ENCODE measurements at places on chromosomes 7 and 10.

DNA sequence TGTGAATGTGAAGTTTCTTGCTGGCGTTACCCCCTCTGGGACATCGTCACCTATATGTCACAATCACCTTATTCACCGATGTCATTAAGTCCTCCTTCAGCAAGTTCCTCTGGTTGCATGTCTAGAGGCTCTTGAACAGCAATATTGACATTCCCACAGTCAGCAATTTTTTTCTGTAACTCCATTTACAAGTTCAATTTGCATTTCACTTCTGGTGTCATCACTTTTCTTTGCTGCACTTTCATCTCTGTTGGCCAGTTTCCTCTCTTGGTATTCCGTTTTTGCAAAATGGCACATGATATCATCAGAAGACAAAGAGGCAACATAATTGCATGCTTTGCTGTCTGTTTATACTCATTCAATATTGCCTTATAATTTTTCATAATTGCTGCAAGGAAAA is 69.8 kb downstream of the SRI start:
- no peak for DNase-seq

- no peak for DNase-seq
Measured at GRCh38 chr7:139431010-139431409, 52.5 kb downstream of the KLRG2 start.

GRCh38 chr10:70306886-70307520 is 23.2 kb upstream of the NPFFR1 start:
- DNase-seq: no peak

DNA sequence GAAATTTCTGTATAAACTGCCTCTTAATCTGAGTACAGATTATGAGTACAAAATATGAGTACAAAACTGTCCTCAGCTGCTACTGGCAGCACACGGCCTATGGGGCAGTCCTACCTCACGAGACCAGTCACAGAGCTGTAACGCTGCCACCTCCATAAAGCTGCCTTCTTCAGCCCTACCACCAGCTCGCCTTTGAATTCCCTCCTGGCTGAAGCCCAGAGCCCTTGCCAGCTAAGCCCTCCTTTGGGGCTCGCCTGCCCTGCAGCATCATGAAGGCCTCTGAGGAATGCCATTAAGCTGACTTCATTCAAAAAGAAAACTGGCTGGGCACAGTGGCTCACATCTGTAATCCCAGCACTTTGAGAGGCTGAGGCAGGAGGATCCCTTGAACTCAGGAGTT is 180.0 kb upstream of the SH2B2 start:
- DNase-seq: no peak

DNA sequence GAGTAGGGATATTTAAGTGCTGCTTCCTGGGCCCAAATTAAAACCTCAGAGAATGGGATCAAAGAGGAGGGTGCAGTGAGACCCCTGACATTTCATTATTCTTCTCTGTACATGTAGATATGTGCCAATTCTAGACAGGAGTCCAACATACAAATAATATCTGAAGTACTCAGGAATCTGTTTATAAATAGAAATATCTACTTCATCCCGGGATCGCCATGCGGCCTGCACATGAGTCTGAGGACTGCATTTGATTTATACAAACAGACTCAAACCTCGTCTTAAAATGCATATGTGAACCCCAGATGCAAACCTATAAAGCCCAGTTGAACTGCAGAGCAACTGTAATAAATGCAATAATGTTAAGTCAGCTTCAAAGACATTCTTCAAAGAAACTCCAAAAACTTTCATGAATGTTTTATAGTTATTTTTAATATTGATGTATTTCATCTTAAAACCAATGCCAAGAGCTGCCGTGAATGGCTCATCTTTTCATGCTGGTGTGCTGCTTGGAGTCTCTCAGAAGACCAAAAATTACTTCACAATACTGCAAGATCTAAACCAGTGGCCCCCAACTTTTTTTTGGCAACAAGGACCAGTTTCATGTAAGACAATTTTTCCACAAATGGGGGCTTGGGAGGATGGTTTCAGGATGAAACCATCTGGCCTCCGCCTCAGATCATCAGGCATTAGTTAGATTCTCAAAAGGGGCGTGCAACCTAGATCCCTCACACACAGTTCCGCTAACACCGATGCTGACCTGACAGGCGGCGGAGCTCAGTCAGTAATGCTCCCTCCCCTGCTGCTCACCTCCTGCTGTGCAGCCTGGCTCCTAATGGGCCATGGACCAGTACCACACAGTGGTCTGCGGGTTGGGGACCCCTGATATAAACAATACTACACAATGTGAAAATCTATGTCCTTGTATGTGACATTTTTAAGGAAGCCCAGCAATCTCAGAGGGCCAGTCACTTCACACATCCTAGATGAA is 166.9 kb downstream of the PARD3 start:
- no peak for DNase-seq

- no peak for DNase-seq
Measured at GRCh38 chr10:97548828-97549455, 23.6 kb upstream of the ANKRD2 start.

DNA sequence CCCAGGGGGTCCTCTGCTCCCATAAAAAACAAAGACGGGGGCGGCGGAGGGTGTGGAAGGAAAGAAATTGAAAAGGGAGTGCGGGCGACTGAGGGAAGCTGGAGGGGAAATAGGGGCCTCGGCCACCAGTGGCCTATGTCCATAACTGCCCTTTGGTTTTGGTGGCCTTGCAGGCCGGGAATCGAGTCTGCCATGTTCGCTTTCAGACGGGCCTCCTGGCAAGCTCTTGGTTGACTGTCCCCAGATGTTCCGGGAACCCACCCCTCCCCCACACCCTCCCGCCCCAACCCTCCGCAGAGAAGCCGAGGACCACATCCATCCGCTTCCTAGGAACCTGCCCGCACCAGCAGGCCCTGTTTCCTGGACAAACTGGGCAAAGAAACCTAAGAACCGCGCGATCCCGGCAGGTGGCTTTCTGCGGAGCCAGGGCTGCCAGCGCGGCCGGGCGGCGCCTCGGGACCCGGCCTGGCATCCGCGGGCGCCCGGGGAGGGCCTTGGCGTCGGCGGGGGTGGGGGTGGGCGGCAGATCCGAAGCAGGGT is 20.0 kb upstream of the GATA3 start:
- DNase-seq: no peak

- no peak for DNase-seq
Measured at GRCh38 chr7:17535776-17536175, 237.3 kb downstream of the AHR start.

- DNase-seq: no peak
Measured at GRCh38 chr7:39321245-39321644, 245.0 kb upstream of the YAE1 start.

DNA sequence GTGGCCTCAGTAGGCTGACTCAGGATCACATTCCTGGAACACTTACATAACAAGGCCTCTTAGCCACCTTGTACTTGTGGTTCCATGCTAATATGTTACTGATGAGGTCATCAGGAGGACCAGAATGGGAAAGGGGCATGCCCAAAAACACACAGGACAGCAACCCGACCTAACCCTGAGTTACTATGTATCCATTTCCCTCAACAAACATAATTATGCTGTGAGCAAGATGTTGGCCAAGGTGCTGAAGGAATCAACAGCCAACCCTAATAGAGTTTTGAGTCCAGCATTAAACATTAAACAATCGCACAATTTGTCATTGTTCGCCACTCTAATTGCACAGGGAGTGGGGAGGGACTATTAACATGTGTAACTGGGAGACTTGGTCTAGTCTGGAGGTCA is 129.4 kb downstream of the PLPP4 start:
- DNase-seq: no peak

DNA sequence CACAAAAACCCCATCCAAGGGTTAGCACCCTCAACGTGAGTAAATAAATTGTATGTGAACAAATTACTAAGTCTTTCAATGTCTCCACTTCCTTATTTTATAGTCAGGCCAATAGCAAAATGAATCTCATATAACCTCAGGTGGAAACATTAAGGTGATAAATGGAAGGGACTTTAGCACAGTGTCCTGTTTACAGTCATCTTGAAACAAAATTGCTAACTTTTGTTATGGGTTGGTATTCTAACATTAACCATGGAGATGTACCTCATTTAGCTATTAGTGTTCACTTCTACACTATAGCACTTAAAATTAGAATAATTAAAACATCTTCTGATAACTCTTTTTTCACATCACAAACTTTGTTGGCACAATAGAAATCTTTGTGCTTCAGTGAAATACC is 255.8 kb upstream of the CNTNAP2 start:
- DNase-seq: no peak

DNA sequence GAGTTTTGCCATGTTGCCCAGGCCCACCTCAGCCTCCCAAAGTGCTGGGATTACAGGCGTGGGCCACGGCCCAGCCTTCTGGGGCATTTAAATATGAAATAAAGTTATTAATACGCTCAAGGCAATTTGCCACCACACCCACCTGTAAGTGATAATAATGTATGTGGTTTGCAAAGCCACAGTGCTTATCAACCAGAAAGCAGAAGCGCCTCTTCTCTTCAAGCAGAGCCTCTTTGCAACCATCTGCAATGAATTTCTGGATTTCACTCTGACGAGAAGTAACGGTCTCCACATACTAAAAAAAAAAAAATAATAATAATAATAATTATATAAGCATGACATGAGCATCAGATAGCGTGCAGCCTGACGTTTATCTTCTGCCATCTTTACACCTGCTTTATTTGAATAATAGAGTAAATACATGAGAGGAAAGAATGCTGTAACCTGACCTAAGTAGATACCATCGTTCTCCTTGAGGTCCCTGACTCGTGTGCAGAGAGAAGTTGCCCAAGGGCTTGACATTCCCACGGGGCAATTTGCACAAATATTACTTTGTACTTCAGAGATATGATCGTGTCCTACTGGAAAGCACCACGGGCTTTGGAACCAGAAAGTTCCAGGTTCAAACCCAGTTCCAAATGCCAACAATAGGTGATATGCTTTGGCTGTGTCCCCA is 34.0 kb downstream of the BRI3 start:
- no peak for DNase-seq

DNA sequence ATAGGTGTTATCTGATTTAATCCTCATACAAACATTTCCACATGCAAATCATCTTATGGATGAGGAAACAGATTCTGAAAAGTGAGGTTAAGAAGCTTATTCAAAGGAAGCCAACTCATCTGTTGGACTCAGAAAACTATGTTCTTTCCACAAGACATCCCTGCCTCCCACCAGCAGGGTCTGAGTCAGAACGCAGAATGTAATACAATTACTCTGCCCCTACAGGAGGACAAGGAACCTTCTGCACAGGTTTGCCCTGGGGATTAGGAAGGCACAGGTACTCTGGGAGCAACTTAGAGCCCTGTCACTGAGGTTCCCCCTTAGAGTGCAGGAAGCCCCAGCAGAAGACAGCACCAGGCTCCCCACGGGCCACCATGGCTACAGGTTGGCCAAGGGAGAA is 255.7 kb downstream of the TNS3 start:
- no peak for DNase-seq

GRCh38 chr7:132869166-132869861 is 212.6 kb downstream of the CHCHD3 start:
- no peak for DNase-seq

DNA sequence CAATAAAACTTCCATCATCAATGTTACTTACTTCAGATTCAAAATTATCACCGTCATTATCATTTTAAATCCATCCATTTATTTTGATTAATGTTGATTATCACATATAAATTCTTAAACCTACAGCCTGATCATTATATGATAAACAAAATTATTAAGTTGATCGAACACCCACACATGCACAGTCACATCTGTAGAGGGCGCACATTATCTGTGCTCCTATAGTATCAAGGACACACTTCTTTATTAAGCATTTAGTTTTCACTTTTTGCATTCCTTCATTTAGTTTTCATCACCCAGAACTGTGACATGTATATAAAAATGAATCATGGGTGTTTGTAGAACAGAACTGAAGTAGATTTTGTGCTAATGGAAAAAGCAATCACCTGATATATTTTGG is 26.2 kb upstream of the ZNF716 start:
- no peak for DNase-seq

GRCh38 chr10:6951732-6952131 is 371.7 kb upstream of the PRKCQ start:
- DNase-seq: no peak

Measured in NCI-H446 (cell line).